ENCODE measurements at places on chromosomes 13 and 19.

- DNase-seq: no peak
Observed at GRCh38 chr13:48038761-48039160, 1.2 kb downstream of the NUDT15 start.

DNA sequence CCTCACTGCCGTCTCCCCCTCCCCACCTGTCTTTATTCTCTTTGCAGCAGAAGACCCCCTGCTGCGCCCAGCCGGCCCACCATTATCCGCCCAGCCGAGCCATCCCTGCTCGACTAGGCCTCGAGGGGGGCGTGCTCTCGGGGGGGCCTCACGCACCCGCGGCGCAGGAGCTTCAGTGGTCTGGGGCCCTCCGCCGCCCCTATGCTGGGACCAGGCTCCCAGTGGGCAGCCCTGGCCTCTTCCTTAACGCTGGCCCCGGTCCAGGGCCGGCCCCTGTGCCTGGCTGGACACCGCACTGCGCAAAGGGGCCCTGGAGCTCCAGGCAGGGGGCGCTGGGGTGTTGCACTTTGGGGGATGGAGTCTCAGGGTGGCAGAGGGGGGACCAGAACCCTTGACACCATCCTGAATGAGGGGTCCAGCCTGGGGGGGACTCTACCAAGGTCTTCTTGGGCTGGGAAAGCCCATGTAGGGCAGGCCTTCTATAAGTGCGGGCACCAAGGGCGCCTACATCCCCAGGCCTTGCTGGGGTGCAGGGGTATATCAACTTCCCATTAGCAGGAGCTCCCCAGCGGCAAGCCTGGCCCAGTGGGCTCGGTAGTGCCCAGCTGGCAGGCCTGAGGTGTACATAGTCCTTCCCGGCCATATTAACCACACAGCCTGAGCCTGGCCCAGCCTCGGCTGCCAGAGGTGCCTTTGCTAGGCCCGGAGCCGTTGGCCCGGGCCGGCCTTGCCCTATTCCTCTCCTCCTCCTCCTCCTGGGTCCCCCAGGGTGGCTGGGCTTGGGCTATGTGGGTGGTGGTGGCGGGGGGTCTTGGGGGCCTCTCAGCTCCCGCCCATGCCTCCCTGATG lies 4.9 kb downstream of the TMED1 start:
- no peak for DNase-seq

DNA sequence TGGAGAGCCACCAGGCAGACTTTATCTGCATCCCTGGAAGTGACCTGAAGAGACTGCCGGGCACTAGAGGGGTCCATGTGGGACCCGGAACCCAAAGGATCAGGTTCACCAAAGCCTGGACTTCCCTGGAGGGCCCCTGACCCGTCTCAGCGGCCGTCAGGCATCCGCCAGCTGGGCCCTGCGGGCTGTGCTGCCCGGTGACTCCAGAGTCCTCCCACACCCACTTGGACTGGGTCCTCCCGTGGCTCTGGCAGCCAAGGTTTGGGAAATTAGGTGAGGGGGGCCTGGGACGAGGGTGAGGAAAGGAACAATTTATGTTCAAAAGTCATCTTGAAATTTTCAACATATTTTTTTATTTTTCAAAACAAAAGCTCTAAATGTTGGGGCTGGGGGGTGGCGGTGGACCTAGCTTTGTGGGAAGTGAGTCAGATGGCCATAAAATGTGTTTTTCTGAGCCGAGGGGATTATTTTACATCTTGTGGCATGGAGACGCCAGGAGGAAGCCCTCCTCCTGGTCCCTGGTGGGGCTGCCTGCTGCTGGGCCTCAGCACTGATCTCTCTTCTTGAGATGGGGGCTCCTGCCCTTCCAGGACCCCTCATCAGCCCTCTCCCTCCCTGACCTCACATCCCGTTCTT lies 20.2 kb downstream of the CEBPA start:
- DNase-seq: no peak

GRCh38 chr19:10270180-10270615 lies 722 bp upstream of the ICAM1 start:
- DNase-seq: no peak

DNA sequence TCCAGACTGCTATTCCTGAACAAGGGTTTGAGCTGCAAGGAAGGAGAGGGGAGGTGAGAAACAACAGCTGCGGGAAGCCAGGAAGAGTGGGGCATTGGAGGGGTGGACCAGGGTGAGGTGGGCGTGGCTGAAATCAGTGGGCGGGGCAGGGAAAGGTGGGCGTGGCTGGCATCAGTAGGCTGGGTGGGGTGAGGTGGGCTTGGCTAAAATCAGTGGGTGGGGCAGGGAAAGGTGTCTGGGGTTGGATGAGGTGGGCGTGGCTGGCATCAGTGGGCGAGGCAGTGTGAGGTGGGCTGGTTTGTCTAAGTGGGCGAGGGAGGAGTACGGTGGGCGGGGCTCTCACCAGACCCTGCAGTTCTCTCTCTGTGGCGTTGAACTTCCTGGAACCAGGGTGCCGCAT lies 87.6 kb downstream of the MUC16 start:
- DNase-seq: no peak

DNA sequence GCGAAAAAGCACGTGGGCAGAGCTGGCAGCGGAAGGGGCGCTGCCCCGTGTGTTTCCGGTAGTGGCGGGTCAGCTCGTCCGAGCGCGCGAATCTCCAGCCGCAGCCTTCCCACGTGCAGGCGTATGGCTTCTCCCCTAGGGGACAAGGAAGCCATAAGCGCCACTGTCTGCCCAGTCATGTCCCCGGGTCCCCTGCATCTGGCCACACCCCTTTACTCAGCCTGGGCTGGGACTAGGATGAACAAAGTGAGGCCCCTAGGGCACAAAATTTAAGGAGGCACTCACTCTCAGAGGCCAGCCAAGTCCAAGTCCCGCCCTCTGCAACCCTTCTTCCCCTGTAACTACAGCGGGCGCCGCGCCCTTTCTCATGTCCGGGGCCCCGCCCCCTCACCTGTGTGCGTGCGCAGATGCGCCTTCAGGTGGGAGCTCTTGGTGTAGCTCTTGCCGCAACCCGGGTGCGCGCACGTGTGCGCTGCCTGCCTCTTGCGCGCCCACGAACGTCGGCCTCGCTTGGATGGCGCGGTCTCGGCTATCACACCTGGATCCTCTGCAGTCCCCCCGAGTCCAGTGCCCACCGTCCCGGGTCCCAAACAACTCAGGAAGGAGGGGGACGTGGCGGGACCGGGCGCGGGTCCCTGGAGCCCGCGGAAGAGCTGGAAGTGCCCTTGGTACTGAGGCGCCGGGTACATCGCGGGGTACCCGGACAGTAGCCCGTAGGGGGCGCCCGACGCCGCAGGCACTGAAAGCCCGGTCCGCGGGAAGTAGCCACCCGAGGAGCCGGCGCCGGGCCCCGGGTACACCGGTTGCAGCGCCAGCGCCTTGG lies 1.9 kb downstream of the KLF1 start:
- DNase-seq: peak; percentile 81

- peak; percentile 45 for DNase-seq
Observed at GRCh38 chr19:15551293-15552004, 43.1 kb downstream of the CYP4F22 start.

DNA sequence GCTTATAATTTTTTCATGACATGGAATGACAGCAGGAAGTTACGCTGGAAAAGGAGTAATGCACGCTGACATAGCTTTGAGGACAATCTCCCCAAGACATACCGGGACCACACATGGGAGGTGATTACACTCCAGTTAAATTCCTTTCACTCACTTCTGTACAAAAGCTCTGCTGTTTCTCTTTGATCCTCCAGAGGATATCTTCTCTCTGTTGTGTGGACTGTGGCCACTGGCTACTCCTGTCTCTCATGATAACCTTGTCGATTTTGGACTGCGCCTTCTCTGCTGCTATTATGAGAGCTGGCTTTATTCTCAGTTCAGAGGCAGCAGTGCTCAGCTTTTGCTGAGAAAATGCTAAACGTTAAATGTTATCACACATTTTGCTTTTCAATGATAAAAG lies 464.6 kb downstream of the FGF9 start:
- DNase-seq: no peak

DNA sequence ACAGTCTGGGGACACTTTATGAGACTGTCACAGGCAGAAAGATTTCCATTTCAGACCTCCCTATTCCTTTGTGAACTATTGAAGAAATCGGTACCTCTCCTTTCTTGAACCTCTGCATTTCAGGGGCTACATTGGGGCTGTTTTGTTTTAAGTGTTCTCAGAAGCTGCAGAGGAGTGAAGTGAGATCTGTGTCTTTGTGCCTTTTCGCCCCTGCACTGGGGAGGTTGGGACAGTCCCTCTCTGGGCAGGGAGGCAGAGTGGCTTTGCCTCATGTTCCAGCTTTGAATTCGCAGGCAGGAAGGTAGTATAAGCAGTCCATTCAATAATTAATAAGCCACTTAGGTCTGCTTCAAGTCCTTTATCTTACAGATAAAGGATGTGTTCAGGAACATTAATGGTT lies 9.5 kb upstream of the AMER2 start:
- no peak for DNase-seq

DNA sequence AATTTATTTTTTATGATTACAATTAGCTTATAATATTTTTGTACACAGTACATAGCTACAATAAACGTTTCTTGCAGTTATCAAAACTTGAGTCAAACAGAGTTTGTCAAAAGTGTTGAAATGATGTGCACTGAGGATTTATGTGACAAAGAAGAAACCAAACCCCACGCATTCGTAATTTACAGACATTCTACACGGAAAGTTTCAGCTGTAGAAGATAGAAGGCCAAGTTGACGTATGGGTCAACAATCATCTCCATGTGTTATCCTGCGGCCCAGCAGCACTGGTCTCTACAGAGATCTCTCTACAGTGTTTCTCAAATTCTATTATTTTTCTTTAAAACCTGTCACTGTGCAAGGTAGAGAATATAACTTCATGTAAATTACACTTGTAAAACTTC lies 1507.6 kb downstream of the PCDH9 start:
- DNase-seq: no peak

- DNase-seq: no peak
Observed at GRCh38 chr19:6887316-6887715, at the start of gene ADGRE1. Gene ADGRE1 (plus strand): TSS chr19:6887579. CDS start chr19:6887609, 30 bp downstream.

DNA sequence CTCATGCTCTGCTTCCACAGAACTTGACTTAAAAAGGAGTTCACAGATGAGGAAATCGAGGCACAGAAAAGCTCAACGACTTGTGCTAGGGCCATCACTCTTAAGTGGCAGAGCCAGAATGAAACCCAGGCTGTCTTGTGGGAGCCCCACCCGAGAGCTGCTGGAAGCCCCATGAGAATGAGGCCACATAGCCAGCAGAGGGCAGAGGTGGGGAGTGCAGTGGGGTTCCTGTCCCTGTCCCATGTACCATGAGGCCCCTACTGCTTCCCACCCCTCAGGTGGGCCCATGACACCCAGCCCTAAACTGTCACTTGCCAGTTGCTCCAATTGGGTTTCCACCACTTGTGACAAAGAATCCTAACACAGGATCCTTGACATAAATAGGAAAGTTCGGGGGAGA lies 175.9 kb downstream of the IRS2 start:
- no peak for DNase-seq

DNA sequence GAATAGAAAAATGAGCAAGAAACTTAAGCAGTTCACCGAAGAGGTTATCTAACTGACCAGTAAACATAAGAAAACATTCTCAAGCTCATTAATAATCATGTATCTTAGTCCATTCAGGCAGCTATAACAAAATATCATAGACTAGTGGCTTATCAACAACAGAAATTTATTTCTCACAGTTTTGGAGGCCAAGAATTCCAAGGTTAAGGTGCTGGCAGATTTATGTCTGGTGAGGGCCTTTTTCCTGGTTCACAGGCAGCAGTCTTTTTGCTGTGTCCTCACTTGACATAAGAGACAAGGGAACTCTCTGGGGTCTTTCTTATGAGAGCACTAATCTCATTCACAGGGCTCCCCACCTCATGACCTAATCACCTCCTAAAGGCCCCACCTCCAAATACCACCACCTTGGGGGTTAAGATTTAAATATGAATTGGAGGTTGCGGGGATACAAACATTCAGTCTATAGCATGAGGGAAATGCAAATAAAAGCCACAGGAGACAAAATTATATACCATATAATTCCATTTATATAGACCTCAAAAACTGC lies 123.6 kb downstream of the ZAR1L start:
- DNase-seq: no peak

DNA sequence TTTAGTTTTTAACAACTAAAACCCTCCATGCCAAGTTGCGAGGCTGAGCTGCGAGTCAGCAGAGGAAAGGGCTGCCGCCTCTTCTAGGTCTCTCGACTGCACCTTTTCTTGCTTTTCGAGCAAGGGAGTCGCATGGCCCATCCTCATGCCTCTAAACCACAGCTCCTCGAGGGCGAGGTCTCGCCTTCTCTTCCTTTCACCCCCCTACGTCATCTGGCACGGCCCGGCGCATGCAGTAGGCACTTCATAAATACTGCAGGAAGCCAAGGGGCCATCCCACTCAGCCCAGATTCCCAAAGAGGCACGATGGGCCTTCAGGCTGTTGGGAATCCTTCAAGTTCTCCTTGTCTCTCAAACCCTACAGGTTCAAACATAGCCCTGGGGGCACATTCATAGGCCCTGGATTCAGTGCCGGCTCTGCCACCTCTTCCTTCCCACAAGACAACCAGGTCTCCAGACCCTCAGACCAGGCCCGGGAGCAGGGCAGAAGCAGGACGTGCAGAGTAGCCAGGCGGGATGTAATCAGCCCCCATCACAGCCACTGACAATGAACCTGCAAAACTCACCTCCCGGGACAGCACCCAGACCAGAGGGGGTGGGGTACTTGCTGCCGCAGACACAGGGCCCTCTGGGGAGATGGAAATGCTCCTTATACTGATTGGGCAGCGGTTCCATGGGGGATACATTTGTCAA lies 41.7 kb downstream of the GGACT start:
- DNase-seq: no peak

DNA sequence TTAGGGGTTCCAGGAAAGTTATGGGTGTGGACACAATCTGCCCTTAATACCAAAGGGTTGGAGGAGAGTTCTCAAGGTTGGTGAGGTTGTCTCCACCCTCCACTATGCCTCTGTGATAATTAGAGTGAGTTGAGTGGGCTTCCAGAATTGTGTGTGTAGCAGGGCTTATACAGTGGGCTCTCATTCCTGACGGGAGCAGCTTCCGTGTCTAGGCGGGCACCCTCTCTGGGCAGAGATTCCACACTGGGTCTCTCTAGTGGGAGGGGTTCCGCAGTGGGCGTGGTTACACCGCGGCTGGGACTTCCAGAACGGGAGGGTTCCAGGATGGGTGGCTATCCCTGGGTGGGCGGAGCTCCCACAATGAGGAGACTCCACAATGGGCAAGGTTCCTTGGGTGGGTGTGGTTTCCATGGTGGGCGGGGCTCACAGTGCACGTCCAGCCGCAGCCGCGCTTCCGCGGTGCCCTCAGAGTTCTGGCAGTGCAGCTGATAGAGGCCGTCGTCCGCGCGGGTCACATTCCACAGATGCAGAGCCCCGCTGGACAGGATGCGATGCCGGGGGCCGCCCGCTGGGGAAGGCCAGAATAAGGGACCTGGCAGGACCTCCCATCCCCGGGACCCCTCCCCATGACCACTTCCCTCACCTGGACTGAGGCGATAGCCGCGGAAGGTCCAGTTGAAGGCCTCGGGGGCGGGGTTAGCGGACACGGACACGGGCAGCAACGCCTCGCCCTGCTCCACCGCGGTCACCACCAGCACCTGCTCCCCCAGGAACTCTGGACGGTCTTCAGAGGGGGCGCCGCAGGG lies 8.4 kb downstream of the NPHS1 start:
- DNase-seq: no peak

Data from activated T-helper 1 cell treated with anti-CD3 and anti-CD28 coated beads, Interleukin-2, amount 50 U/mL, for 16 hours (primary cell).